ENCODE measurements at places on chromosomes 6 and 20.

GRCh38 chr6:79913369-79913768 lies 34.0 kb downstream of the ELOVL4 start:
- no peak for DNase-seq

DNA sequence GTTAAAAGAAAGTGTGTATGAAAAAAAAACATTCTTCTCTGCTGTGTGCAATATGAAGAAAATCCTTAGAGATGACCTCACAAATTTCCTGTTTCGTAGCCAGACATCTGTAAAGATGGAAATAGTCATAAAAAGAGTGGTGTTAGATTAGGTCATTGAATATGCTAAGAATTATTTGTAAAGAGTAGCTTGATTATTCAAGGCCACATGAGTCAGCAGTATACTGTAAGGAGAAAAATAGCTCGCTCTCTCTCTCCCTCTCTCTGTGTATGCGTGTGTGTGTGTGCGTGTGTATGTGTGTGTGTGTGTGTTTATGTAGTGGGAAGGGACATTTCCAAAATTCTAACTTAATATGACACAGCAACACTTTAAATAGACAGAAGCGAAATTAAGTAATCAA lies 78.8 kb downstream of the PTCHD4 start:
- no peak for DNase-seq

DNA sequence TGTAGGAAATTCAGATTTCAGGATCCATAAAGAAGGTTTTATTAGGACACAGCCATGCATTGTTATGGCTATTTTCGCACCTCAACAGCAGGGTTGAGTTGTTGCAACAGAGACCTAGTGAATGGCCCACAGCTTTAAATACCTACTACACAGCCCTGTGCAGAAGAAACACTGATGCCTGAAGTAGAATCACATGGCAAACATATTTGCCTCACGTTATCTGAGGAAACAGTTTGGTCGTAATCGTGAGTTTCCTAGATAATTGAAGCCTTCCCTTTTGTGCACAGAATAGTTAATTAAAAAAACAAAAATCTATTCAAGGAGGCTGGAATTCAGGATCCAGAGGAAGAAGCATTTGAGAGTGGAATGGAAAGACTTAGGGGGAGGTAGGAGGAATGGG lies 55.1 kb downstream of the GCNT2 start:
- DNase-seq, result no peak

DNA sequence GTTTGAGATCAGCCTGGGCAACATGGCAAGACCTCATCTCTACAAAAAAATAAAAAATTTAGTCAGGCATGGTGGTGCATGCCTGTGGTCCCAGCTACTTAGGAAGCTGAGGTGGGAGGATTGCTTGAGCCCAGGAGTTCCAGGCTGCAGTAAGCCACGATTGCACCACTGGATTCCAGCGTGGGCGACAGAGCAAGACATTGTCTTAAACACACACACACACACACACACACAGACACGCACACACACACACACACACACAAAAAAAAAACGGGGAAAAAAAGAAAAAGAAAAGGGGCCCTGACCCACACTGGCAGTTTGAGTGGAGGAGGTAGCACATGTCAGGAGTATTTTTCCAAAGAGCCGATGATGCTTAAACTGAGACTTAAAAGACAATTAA lies 122.2 kb downstream of the AFG1L start:
- no peak for DNase-seq

DNA sequence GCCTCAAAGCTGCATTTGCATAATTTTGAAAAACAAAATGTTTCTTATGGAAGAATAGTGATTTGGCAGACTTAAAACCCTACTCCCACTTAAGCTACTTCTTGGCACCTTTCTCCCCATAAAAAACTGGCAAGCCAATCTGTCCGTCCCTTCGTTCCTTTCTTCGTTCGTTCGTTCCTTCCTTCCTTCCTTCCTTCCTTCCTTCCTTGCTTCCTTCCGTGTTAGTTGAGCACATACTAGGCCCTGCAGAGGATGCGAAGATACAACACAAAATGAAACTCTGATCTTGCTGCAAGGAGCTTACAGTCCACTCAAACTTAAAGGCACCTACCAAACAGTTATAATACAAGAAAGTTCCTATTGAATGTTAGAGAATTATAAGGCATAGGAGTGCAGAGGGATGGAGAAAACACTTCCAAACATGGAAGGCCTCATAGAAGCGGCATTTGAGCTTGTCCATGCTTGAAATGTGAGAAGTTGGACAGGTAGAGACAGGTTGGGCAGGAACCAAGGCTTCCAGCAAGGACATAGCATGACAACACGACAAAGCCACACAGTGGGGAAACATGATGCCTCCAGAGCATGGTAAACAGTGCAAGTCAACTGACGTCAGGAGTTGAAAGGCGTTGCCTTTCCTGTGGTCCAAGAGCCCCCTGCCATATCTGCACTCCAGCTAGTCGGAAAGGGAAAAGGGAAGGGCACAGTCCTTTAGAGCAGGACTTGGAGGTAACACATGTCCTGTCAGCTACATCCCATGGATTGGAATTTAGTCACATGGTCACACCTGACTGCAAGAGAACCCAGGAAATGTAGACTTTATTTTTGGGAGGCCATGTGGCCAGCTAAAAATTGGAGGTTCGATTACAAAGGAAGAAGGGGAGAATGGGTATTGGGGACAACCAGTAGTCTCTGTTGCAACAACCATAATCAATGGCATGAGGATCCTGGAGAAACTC lies 7.0 kb downstream of the PNPLA1 start:
- no peak for DNase-seq

DNA sequence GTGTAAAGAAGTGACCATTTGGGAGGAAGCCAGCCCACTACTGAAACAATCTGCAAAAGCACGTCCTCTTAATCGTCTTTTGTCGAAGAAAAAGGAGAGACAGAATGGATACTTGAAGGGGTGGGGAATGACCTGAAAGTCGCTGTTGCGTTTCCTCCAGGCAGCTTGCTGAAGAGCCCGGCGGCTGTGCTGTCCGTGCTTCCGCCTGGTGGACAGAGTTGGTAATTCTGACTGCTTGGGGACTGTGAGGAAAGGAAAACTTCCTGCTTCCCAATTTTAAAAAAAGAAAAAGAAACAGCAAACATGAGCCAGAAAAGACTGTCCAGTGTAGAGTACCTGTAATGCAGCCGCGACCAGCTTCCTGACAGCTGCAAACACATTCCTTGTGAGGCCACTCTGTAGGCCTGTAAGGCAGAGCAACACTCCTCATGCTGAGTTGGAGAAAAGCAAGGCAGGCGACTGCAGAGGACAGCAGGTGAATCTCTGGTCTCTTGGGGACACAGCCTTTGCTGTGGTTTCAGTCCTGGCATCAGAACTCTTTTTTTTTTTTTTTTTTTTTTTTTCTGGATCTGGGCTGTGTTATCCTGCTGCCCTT lies 251.1 kb upstream of the TBX18 start:
- no peak for DNase-seq

DNA sequence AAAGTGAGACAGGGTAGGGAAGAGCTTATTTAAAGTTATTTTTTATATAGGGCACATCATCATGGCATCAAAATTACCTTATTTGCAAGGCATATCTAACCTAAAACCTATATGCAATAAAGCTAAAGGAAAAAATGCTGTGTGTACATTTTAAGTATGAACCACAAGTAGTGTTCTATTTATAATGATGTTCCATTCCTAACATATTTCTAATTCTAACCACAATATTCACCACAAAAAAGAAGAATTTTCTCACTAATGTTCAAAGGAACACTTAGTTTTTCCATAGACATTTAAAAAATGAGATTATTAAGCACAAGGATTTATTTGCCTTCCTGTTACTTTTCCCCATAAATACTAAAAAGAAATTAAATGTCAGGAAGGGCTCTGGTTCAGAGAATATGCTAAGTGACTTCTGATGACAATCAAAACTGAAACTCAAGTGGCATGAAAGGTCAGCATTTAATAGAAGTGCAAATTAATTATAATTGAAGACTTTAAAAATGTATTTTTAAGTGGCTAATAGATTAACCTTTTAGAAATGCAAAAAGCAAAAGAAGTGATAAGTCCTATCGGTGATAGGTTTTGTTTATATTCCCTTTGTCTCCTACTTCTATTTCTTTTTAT lies 25.1 kb downstream of the GPR63 start:
- no peak for DNase-seq

GRCh38 chr6:125819535-125820326 lies 29.0 kb downstream of the NCOA7 start:
- no peak for DNase-seq

DNA sequence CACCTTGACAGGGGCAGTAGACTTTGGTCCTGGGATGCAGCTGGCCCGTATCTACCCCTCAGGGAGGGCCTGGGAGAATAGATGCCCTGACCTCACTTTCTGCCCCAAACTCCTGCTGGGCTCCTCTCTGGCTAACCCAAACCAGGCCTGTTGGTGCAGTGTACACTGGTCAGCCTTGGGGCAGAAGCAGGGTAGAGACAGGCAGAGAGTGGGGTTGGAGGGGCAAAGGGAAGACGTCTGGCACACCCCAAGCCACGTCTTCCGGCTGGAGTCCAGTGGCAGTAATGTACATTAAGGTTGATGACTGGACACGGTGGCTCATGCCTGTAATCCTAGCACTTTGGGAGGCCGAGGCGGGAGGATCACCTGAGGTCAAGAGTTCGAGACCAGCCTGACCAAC lies 9.3 kb downstream of the DDR1 start:
- DNase-seq, result no peak

DNA sequence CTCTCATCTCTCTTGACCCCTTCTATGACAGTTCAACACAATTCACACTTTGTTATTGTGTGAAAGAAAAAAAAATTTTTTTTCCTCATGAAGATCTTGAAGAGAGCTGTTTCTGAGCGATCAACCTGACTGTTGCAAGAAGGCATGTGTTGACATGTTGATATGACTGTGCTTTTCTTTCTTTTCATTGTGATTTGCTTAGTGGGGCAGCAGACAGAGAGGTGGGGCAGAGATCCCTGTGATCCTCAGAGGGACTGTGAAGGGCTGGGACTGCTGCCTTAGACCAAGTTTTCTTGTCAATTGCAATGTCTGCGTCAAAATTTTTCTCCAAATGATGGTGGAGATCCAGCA lies 70.8 kb upstream of the IYD start:
- no peak for DNase-seq

DNA sequence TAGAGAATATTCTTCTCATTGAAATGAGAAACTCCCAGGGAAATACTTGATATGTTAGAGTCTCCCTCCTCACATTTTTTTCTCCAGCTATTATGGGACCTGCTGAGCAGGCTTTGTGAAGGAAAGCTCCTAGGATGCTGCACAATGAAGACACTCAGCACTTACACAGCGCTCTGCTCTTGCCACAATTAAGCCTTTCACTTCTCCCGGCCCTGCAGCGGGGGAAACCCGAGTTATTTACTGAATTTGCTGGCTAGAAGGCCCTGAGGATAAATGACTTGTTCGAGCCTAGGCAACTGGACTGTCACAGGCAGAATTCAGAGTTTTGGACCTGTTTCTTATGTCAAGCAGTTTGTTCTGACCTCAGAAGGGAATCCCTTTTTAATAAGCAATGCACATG lies 102.0 kb downstream of the MAP3K7 start:
- no peak for DNase-seq
